Cardiac ventricle fibroblast (primary cell): ENCODE measurements at places on chromosomes 12 and 14. TPM values are rescaled to one million over a fixed set of nuclear protein-coding genes. Genes with fewer than 3 reads are reported as not detected.

The CMA1 gene
- total RNA-seq, result not detected in 2 replicates

The LTBP2 gene
- total RNA-seq, result 123 and 130 TPM in 2 replicates

The LMO3 gene
- 33.0 and 34.1 TPM in 2 replicates for total RNA-seq

The AICDA gene
- total RNA-seq, result not detected in 2 replicates

The LRRC9 gene
- not detected in 2 replicates for total RNA-seq

The NFATC4 gene
- 51.0 and 54.5 TPM in 2 replicates for total RNA-seq
